Sciatic nerve (tissue), 2 donors: ENCODE measurements at places on chromosomes 16 and 17. TPM values are rescaled to one million over a fixed set of nuclear protein-coding genes. Genes with fewer than 3 reads are reported as not detected.

Gene SDR42E1
- 0.67 TPM for total RNA-seq

Gene NSF
- total RNA-seq: 27.8 TPM

Gene HSD11B2
- 0.53 TPM for total RNA-seq

DNA sequence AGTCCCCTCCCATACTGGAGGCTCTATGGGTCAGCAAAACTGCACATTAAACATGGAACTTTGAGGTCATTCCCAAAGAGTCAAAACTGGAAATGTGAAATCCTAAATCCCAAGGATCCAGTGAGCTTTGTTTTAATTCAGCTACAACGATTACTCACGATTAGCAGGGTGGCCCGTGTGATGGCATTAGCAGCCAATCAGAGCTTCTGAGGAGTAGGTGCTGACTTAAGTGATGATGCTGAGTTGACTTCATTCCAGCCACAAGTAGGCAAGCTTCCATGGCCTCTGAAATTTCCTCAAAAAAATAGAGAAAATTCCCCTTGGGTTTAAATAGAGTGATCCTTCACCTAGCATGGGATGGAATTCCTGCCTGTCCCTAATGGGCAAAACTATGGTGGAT is 28.1 kb upstream of the BEAN1 start:
- no peak for DNase-seq
